ENCODE measurements at places on chromosomes 5 and 9.

DNA sequence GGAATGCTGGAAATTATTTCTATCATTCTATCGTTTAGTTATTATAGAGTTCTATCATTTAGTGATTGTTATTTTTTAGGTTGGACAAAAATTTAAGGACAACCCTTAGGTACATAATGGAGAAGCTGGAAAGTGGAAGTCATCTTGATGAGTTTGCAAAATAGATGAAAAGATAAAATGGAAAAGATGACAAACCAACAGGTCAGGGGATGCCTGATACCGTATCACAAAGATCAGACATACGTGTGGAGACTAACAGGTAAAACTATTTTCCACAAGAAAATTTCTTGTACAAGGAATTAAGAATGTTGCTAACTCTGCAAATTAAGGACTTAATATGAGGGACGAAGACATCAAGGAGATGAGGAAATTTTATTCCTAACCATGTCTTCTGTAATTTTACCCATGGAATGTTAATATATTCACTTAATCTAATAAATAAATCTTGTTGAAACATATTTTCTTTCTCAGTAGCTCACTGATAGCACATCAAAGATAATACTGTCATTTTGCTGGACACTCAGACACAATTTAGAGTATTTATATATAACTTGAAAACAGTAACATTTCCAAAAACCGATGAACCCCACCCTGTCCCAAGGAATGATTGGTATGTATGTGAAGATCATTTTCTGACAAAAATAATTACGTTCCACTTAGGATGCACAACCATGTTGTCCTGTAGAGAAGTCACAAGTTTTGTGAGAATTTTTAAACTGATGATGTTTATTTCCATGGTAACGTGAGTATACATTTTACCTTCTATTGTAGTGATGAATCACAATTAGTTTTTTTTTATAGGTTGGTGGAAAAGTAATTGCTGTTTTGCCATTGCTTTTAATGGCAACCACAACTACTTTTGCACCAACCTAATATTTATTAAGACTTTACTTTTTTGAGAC is 2.6 kb downstream of the LURAP1L start:
- DNase-seq: no peak

DNA sequence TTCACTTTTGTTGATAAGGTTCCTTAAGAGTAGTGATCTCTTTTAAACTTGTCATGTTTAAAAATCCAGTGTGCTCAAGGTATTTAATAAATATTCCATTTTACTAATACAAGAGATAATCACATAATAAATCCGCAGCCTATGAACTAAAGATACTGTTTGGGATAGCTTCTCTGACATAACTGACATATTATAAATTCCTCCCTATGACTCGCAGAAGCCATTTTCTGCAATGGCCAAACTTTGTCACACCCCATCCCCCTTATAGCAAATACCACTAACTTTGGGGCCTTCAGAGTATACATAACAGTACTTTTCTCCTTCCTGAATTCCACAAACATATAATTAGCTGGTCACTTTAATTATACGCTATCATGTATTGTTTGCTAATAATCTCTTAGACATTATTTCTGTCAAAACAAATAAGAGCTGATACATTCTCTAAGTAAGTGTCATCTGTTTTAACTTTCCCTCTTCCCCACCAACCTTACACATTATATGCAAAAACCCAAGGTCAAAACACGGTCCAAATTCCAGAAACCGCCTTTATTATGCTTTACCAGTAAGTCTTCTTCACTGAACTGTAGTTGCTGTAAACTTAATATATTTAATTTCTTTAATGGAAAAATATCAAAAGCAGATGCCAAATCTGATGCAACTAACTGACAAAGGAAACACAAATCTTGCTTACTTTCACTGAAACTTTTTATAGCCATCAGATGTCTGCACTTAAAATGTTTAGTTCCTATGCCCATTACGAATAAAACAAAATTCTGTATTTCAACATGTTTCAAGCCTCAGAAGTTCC is 971 bp downstream of the TMEM267 start:
- peak; percentile 54 for DNase-seq

- DNase-seq: no peak
These were observed 592.2 kb downstream of the ANXA1 start for GRCh38 chr9:73743826-73744225.

- DNase-seq: no peak
These were observed 3.0 kb upstream of the TSPAN17 start for GRCh38 chr5:176644294-176644693.

GRCh38 chr9:135500071-135500524 is 384 bp upstream of the MRPS2 start:
- no peak for DNase-seq

DNA sequence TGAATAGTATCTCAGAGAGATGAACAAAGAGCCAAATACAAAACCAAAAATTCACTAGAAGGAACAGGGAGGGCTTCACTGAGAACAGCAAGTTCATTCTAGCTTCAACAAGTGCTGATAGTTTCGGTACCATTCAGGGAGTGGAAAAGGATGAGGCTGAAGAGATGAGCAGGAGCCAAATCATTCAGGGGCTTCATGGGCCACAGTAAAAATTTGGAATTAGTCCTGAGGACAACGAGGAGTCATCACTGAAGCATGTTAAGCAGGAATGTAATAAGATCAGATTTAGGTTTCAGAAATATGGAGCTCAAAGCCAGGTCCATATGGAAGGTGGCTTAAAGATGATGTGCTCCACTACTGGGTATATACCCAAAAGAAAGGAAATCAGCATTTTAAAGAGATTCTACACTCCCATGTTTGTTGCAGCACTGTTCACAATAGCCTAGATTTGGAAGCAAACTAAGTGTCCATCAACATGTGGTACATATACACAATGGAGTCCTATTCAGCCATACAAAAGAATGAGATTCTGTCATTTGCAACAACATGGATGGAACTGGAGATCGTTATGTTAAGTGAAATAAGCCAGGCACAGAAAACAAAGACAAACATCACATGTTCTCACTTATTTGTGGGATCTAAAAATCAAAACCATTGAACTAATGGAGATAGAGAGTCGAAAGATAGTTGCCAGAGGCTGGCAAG is 36.2 kb downstream of the SPOCK1 start:
- no peak for DNase-seq

- DNase-seq: peak; percentile 96
These were observed 26.4 kb upstream of the F2R start for GRCh38 chr5:76689321-76690036.

DNA sequence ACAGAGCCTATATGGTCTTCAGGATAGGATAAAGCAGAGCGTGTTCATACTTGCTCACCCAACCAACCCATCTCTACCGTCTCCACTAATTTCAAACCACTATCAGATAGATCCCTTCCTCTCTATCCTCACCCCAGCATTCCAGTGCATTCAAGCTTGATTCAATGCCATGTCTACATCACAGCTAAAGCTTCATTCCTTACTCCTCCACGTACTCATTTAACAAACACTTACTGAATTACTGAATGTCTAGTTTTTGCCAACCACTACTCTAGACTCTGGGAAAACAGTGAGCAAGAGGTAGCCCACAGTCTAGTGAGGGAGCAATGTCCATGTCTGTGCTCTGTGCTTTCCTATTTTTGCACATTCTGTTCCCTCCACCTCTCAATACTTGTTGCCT is 163.5 kb upstream of the MSX2 start:
- no peak for DNase-seq

DNA sequence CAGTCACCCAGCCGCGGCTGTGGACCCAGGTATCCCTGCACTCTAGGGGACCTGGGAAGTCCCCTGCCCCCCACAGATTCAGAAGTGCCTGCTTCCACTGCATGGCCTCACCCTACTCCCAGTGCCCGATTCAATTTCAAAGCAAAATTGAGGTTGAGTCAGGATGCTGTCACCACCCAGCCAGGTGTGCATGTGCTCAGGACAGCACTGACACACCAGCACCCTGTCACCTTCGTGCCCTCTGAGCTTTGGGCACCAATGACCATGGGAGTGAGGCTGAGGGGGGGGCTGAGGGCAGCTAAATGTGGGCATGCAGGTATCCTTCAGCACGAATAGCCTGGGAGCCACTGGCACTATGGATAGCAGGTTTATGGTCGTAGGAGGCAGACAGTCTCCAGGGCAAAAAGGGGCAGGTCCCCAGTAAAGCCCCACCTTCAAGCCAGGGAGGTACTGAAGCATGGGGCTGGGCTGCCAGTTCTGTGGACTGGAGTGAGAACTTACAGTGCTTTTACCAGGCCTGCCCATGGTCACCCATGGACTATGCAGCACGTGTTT is 1151.6 kb upstream of the CDH6 start:
- DNase-seq: no peak

- no peak for DNase-seq
These were observed 233.0 kb downstream of the CD180 start for GRCh38 chr5:66963559-66963971.

DNA sequence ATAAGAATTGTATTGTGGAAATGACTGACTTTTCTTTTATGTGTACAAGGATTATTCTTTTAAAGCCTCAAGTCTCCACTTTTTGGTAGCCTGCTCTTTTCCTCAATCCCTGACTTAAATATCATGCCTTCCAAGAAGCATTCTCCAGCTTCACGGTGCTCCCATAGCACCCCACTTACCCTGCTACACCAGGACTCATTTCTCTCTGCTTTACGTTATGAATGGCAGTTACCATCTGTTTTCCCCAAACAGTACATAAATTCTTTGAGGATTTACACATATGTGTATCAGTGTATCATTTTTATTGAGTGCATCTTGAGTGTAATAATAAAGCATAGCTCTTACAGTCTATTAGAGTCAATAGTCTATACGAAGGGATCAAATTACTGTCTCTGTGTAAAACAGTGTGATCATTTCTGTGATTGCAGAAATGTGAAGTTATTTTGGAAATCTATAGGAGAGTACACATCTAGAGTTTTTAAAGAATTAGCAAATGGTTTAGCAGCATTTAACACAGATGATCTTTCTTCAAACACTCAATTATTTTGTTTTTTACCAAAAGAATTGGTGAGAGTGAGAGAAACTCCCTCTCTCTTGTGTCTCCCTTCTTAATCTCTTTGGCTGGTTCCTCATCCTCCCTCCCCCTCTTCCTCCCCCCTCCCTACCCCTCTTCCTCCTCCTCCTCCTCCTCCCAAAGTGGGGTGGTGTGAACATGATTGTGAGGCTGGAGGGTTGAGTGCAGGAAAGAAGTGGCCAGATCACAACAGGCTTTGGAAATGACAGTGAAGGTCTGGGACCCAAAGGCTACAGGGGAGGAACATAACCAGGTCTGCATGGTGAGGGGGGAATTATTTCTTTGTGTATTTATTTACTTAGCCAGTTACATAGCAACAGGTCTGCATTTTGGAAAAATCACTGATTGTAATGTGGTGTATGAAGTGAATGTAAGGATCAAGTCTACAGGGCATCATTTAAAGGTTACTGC is 27.6 kb upstream of the ECM2 start:
- DNase-seq: no peak

DNA sequence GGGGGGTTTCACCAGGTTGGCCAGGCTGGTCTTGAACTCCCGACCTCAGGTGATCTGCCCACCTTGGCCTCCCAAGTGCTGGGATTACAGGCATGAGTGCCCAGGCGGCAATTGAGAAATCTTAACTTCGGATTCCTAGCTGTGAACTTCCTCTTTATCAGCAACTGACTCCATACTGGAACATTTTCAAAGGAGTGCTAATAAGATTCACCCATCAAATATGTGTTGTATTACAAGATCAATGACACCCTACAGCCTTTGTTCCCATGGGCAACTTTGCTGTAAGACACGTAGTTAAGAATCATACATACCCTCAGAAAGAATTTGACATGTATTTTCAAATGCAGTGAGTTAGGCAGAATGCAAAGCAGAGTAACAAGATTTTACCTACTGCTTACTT is 23.1 kb upstream of the ACOT12 start:
- DNase-seq: no peak

- no peak for DNase-seq
These were observed 348.9 kb downstream of the ARHGEF28 start for GRCh38 chr5:73974871-73975360.

GRCh38 chr5:129377504-129377903 is 82.6 kb upstream of the ADAMTS19 start:
- no peak for DNase-seq

- no peak for DNase-seq
These were observed 278.1 kb downstream of the AOPEP start for GRCh38 chr9:95004411-95005277.

DNA sequence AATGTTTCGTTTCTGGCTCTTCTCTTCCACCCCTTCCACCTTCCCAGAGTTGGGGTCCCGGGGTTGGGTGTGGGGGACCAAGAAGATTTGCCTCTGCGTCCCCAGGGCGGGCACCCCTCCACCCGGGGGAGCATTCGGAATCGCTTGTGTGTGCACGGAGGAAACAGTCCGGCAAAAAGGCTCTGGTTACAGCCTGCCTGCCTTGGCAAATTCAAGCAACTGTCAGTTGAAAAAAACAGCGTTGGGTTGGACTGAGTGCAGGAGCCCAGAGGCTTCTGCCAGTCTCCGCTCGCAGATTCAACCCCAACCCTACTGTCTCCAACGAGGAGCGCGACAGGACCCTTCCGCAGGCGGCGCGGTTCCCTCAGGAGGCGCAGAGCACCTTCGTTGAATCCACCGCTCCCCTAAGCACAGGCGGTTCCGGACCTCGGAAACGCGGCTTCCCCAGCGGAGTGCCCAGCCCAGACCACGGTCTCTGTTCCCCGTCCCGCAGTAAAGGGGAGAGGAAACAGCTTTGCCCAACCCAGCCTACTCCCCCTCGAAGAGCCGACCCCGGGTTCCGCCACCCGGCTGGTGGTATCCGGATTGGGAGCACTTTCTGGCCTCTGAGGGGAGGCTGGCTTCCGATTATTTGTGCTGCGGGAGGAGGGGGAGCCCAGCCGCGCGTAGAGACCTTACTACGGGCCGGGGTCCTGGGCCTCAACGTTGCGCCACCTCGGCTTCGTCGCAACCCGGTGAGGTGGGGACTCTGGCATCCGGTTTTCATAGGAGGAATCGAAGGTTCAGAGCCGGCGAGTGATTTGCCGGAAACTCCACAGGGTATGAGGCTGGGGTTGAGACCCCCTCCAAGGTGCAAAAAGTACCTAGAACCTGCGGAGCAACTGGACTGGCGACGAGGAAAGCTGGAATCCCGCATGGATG is 9.6 kb downstream of the LHX6 start:
- no peak for DNase-seq

DNA sequence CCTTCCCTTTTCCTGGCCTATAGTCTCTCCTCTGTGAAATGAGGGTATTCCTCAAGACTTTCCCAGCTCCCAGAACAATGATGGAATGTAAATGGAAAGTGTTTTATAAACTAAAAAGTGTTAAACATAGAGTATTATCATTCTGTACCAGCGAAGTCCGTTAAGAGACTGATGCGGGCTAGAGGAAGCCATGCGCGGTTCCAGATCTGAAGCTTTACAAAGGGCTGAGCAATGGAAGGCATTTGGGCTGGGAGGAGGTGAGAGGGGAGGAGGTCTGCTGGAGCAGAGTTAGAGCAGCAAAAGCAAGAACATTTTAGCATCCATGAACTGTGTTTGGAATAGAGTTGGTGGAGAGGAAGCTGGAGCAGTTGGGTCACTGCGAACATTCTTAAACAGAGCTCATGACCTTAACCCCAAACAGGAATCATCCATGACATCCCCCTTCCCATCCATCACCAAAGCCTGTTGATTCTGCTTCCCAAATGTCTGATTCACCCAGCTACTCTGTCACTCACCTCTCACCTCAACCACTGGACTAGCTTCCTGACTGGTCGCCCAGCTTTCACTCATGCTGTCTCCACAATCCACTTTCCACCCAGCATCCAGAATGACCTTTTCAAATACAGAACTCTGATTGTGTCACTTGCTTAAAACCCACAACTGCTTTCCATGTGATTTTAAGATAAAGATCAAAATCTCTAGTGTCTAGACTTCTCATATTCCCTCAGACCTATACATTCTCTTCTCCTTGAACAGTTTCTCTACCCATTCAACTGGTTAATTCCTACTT is 37.1 kb downstream of the CDK5RAP2 start:
- DNase-seq: no peak

All from AG09319 (cell line).